ENCODE measurements at places on chromosomes 6 and 20. TPM values are rescaled to one million over a fixed set of nuclear protein-coding genes. Genes with fewer than 3 reads are reported as not detected.

DNA sequence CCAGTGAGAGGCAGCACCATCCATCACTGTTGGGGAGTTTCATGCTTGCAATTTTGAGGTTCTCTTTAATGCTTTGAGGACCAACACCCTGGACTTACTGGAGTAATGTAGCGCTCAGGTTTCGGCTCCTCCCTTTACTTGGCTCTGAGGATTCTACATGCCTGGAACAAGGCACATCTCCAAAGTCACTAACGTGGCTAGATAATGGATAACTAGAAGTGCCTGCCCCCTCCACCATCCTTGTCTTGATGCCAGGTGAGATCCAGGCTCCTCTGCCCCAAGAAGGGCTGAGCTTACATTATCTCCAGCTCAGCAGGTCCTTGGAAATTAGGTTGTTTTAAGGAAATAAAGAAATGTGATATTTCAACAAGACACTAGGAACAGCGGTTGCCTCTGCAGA lies 75.5 kb upstream of the ZNFX1 start:
- H3K27me3 ChIP-seq, result peaks cover 4% of the 10 kb centered on the region
- H3K27ac ChIP-seq, result no peak overlapping the region
- H3K4me1 ChIP-seq, result no peaks in the 10 kb centered on the region

- H3K36me3 ChIP-seq, result no peaks in the 10 kb centered on the region
- H3K4me3 ChIP-seq, result no peak overlapping the region
- DNase-seq, result no peak
- peaks cover 64% of the 10 kb centered on the region for H3K4me1 ChIP-seq
These were observed 5.4 kb upstream of the POU3F2 start for GRCh38 chr6:98828941-98829411.

DNA sequence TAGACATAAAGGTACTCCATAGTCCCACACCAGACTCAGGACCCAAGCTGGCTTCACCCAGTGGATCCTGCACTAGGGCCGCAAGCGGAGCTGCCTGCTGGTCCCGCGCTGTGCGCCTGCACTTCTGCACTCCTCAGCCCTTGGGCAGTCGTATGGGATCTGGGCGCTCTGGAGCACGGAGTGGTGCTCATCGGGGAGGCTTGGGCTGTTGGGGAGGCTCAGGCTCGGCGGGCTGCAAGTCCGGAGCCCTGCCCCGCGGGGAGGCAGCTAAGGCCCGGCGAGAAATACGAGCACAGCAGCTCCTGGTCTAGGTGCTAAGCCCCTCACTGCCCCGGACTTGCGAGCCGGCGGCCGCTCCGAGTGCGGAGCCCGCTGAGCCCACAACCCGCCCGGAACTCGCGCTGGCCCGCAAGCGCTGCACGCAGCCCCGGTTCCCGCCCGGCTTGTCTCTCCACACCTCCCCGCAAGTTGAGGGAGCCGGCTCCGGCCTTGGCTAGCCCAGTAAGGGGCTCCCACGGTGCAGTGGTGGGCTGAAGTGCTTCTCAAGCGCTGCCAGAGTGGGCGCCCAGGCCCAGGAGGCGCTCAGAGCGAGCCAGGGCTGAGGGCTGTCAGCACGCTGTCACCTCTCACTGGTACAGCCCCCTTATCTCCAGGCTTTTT lies 33.4 kb upstream of the GCNT2 start:
- DNase-seq, result no peak
- H3K27me3 ChIP-seq, result peaks cover 5% of the 10 kb centered on the region
- no peak overlapping the region for H3K4me3 ChIP-seq
- H3K36me3 ChIP-seq, result no peaks in the 10 kb centered on the region
- no peak overlapping the region for H3K27ac ChIP-seq

- DNase-seq, result no peak
- no peaks in the 10 kb centered on the region for H3K36me3 ChIP-seq
- no peaks in the 10 kb centered on the region for H3K27me3 ChIP-seq
- no peaks in the 10 kb centered on the region for H3K4me1 ChIP-seq
- H3K27ac ChIP-seq, result no peak overlapping the region
These were observed 2.2 kb downstream of the SMLR1 start for GRCh38 chr6:130829333-130829910.

GRCh38 chr20:20930500-20930899 lies 175.7 kb downstream of the LINC00237 start:
- DNase-seq, result no peak
- H3K4me1 ChIP-seq, result no peaks in the 10 kb centered on the region
- H3K27ac ChIP-seq, result no peak overlapping the region
- no peaks in the 10 kb centered on the region for H3K27me3 ChIP-seq

- no peak for DNase-seq
- H3K36me3 ChIP-seq, result no peaks in the 10 kb centered on the region
- no peak overlapping the region for H3K27ac ChIP-seq
- H3K4me1 ChIP-seq, result no peaks in the 10 kb centered on the region
- H3K4me3 ChIP-seq, result no peak overlapping the region
These were observed 16.2 kb upstream of the SLC22A16 start for GRCh38 chr6:110492584-110492983.

GRCh38 chr20:53187392-53188068 lies 215.4 kb downstream of the TSHZ2 start:
- H3K36me3 ChIP-seq, result no peaks in the 10 kb centered on the region
- no peak overlapping the region for H3K27ac ChIP-seq
- no peak for DNase-seq
- H3K27me3 ChIP-seq, result no peaks in the 10 kb centered on the region

DNA sequence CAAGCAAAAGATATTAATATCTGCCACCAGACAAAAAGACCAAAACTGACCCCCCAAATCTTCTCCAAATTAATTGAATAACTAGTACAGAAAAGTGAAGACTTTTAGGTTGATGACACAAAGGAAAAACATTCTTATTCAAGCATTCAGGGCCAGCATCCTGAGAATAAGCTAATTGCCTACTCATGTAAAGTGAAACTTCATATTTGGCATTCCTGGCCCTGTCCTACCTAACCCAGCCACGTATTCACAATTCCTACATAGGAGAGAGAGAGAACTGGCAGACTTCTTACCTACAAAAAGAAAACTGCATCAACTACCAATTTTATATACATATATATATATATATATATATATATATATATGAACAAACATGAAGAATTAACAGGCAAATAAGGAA lies 4.9 kb upstream of the ASCC3 start:
- H3K4me3 ChIP-seq, result no peak overlapping the region
- DNase-seq, result no peak
- H3K27me3 ChIP-seq, result peaks cover 2% of the 10 kb centered on the region
- H3K27ac ChIP-seq, result no peak overlapping the region
- H3K4me1 ChIP-seq, result peaks cover 6% of the 10 kb centered on the region

DNA sequence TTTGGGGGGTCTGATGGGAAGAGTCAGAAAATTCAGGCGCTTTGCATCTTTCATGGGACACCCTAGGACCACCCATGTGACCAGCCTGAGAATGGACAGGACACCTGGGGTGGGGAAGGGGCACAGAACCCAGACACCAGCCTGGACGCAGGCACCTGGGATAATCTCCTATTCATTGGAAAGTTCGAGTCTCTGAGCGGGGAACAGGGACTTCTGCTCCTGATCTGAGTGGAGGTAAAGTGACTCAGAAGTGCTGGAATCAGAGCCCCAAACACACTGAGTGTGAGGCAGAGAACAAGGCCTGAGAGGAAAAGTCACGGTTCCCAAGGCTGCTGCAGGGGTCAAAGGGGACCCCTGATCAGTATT lies 1.4 kb downstream of the HLA-B start:
- peak overlapping the region; percentile 68 for H3K27ac ChIP-seq
- H3K4me1 ChIP-seq, result peaks cover 58% of the 10 kb centered on the region
- DNase-seq, result peak; percentile 30

GRCh38 chr6:150603176-150603575 lies 3.5 kb downstream of the PLEKHG1 start:
- H3K27ac ChIP-seq, result no peak overlapping the region
- peaks cover 13% of the 10 kb centered on the region for H3K4me1 ChIP-seq
- H3K36me3 ChIP-seq, result no peaks in the 10 kb centered on the region

DNA sequence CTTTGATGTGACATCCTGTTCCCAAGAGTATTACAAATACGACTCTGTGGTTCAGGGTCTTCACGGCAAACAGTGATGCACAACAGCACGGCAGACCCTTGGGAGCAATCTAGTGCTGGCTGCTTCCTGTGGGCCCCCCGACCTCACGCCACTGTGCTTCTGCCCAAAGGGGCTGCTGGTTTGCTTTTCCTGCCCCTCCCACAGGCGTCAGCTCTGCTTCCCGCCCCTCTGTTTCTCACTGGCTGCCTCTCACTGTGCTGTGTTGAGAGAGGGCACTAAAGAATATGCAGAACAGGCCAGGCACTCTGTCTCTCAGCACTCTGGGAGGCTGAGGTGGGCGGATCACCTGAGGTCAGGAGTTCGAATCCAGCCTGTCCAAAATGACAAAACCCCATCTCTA lies 554.5 kb upstream of the AGPAT4 start:
- DNase-seq, result no peak
- no peak overlapping the region for H3K27ac ChIP-seq
- H3K27me3 ChIP-seq, result no peaks in the 10 kb centered on the region
- no peaks in the 10 kb centered on the region for H3K4me1 ChIP-seq

GRCh38 chr20:3404402-3404801 lies 3.1 kb downstream of the DNAAF9 start:
- H3K36me3 ChIP-seq, result no peaks in the 10 kb centered on the region
- DNase-seq, result no peak
- H3K27ac ChIP-seq, result no peak overlapping the region
- no peak overlapping the region for H3K4me3 ChIP-seq
- peaks cover 24% of the 10 kb centered on the region for H3K4me1 ChIP-seq

- no peaks in the 10 kb centered on the region for H3K27me3 ChIP-seq
- no peaks in the 10 kb centered on the region for H3K4me1 ChIP-seq
- H3K27ac ChIP-seq, result no peak overlapping the region
- no peak for DNase-seq
- H3K36me3 ChIP-seq, result no peaks in the 10 kb centered on the region
- H3K4me3 ChIP-seq, result no peak overlapping the region
These were observed 452.9 kb downstream of the TFAP2B start for GRCh38 chr6:51271615-51272014.

DNA sequence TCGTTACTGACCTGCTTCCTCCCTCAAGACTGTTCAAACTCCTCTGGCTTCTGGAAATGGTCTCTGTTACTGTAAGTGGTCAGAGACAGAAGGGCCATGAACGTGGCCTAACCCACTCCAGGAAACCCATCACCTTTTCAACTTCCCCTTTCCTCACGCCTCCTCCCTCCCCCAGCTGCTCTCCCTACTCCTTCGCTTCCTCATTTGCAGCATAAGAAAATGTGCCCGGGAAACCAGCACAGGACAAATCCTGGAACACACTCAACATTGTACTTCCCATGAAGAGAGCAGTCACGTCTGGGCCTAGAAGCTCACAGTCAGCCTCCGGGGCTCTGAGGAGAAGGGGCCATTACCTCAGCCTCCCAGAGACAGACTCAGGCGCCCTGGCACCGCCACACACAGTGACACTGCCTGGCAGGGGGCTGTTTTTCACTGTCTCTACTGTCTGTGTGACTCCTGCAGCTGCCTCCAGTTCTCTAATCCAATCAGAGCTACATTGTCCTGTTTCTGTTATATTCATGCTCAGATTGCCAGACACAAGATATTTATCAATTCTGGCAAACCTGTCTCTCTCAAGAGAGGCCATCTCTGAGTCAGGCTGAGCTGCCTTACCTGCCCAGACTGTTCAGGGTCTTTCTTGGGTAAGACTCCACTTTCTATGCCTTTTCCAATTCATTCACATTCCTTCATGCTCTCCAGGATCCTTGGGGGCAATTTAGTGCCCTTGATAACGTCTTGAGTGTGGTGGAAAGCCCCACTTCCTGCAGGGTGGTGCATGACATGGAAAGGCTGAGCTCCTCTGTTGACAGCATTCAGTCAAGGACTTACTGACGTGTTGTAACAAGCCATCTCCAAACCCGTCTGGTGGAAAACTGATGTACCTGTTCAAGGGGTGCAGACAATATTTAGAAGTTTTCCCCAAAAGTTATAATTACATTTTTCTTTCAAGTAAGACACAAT lies 242.2 kb downstream of the HIVEP2 start:
- no peaks in the 10 kb centered on the region for H3K27me3 ChIP-seq
- H3K4me1 ChIP-seq, result no peaks in the 10 kb centered on the region
- no peaks in the 10 kb centered on the region for H3K36me3 ChIP-seq

- no peaks in the 10 kb centered on the region for H3K36me3 ChIP-seq
- no peaks in the 10 kb centered on the region for H3K27me3 ChIP-seq
- no peak for DNase-seq
- no peak overlapping the region for H3K4me3 ChIP-seq
These were observed 61.6 kb downstream of the SNAP25 start for GRCh38 chr20:10280018-10280908.

- no peaks in the 10 kb centered on the region for H3K4me1 ChIP-seq
- H3K27me3 ChIP-seq, result no peaks in the 10 kb centered on the region
- H3K36me3 ChIP-seq, result peaks cover 97% of the 10 kb centered on the region
- no peak overlapping the region for H3K4me3 ChIP-seq
- no peak for DNase-seq
These were observed 37.6 kb upstream of the LYRM2 start for GRCh38 chr6:89675949-89676748.

DNA sequence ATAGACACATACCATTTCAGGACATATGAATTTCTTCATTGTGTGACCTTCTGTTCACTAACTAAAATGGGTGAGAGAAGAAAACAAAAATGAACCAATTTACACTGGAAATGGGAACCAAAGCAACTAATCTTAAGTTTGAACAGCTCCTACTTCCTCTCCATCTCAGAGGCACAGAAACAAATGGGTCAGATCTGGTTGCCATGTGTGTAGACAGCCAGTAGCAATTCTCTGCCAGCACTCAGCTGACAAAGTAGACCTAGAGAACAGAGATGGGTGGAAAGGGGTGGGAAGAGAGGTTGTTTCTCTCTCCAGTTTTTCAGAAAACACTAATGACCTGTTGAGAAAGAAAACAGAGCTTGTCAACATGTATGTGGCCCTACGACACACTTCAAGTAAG lies 14.3 kb upstream of the POPDC3 start:
- DNase-seq, result no peak
- no peak overlapping the region for H3K27ac ChIP-seq
- peaks cover 4% of the 10 kb centered on the region for H3K27me3 ChIP-seq
- no peaks in the 10 kb centered on the region for H3K4me1 ChIP-seq

GRCh38 chr6:110035321-110035720 lies 57.2 kb downstream of the GPR6 start:
- H3K27me3 ChIP-seq, result no peaks in the 10 kb centered on the region
- no peaks in the 10 kb centered on the region for H3K36me3 ChIP-seq
- no peak for DNase-seq
- no peak overlapping the region for H3K4me3 ChIP-seq

GRCh38 chr6:108868647-108869046 lies 20.4 kb downstream of the ARMC2 start:
- no peak for DNase-seq
- H3K4me3 ChIP-seq, result no peak overlapping the region
- H3K27ac ChIP-seq, result no peak overlapping the region
- H3K27me3 ChIP-seq, result no peaks in the 10 kb centered on the region
- H3K4me1 ChIP-seq, result peaks cover 29% of the 10 kb centered on the region

- H3K27ac ChIP-seq, result no peak overlapping the region
- H3K4me1 ChIP-seq, result no peaks in the 10 kb centered on the region
- no peak overlapping the region for H3K4me3 ChIP-seq
- H3K36me3 ChIP-seq, result peaks cover 93% of the 10 kb centered on the region
These were observed 180.7 kb downstream of the HIVEP2 start for GRCh38 chr6:142764311-142764710.

Gene MARCKS
- total RNA-seq, result 0.70 TPM

Gene FGD2
- 1.2 TPM for total RNA-seq

Gene PHACTR1
- total RNA-seq, result 2.3 TPM

Gene SLCO4A1
- 2.5 TPM for total RNA-seq

Gene TAF11
- 31.5 TPM for total RNA-seq

Gene LPA
- not detected for total RNA-seq

Gene OOEP
- total RNA-seq, result 0.38 TPM

Gene EYS
- not detected for total RNA-seq

Gene TSHZ2
- 26.1 TPM for total RNA-seq

Gene HCK
- 1.0 TPM for total RNA-seq

Gene CDSN
- not detected for total RNA-seq

Gene ENPP1
- total RNA-seq, result 0.08 TPM

Gene SLC26A8
- total RNA-seq, result not detected

Gene UBE2C
- 0.64 TPM for total RNA-seq
